ENCODE measurements at places on chromosomes 6 and 20.

DNA sequence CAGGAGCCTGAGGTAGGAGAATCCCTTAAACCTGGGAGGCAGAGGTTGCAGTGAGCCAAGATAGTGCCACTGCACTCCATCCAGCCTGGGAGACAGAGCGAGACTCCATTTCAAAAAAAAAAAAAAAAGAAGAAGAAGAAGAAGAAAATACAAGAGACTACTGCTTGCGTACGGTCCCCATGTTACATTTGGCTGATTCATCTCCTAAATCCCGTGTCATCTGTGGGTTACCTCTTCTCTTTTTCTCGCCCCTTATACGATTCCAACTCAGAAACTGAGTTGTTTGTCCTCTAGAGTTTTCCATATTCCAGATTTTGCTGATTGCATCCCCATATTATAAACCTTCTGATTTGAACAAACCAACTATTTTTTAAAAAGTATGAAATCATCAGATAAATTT is 62.4 kb upstream of the NELFCD start:
- no peak for DNase-seq

- no peak for DNase-seq
Observed at GRCh38 chr20:23488996-23489395, 1.9 kb upstream of the CST8 start.

DNA sequence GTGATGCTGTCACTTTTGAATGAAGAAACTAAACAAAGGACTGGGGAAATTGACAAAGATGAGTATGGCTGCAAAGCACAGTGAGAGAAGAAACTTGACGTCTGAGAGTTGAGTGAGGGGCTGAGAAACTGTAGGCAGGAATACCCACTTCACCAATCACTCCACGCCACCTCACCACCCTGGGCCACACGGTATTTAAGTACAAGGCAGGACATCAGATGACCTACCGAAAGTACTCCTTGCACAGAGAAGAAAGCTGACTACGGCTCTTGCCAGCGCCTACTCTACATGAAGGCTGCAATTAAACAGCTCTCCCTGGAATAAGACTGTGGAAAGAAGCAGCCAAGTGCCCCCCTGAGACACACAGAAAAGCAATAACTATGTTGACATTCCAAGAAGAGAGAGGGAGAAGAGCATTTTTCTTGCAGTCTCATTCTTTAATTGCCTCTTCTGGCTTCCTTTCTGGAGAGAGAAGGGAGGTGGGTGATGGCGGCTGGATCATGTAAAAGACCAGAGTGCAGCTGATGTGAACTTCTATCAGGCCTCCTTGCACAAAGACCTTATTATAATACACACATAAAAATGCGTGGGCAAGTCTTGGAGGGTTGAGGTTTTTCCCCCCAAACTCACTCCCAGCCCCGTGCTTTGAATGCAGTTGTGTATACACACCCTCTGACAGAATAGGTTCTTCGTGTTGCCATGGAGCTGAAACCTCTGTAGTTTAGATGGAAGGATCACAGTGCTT is 44.6 kb downstream of the HIVEP2 start:
- no peak for DNase-seq

- DNase-seq: no peak
Observed at GRCh38 chr6:37451441-37452193, 18.6 kb downstream of the CMTR1 start.

GRCh38 chr6:73612611-73613010 is 41.2 kb downstream of the SLC17A5 start:
- no peak for DNase-seq

GRCh38 chr20:51220293-51220706 is 197.4 kb upstream of the KCNG1 start:
- no peak for DNase-seq

- no peak for DNase-seq
Observed at GRCh38 chr6:169934699-169935347, 183.4 kb downstream of the ERMARD start.

- no peak for DNase-seq
Observed at GRCh38 chr6:20907486-20908071, 373.3 kb downstream of the CDKAL1 start.

DNA sequence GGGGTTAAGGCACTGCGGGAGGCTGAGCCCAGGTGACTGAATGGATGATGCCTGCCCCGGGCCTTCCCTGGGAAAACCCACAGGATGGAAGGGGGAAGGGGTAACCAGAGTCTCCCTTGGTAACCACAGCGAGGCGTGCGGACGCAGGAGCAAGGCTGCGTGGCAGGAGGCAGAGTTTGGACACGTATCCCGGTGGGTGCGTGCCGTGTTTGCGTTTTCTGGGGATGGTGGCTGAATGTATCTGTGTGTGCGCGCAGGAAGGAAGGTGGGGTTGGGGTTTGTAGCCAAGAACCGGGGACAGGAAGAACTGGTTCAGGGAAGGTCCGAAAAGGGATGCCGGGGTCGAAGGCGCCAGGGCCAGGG is 1.8 kb downstream of the MDGA1 start:
- DNase-seq: no peak

DNA sequence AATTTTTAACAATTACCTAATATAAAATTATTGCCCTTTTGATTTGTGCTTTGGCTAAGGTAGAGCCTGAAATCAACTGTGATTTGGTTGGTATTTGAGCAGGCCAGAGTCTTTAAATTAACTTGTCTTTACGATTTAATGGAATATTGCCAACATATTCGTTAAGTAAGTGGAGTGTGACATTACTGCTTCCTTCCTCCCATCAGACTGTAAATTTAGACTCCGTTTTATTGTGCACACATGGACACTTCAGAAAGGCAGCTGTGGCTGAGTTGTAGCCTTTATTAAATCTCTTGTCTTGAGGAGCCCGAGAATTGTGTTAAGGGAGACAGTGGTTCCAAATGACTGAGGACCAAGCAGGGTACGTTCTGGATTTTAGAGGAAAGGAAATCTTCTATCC is 57.4 kb downstream of the CAP2 start:
- DNase-seq: no peak

GRCh38 chr20:34023937-34024722 is 30.4 kb downstream of the RALY start:
- DNase-seq: no peak

DNA sequence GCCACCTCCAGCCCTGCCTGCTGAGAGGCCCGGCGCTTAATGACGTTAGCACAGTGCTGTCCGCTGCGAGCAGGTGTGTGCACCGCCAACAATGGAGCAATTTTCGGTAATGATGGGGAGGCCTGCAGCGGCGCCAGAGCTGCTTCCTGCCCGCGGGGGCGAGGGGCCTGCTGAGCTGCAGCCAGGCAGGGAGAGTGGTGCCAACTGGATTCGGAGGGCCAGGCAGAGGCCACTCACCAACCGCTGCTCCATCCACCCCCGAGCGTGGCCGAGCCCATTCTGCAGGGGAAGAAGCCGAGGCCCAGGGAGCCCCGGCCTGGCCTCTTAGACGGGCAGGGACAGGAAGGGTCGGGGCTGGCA is 9.6 kb downstream of the HRH3 start:
- no peak for DNase-seq

- DNase-seq: no peak
Observed at GRCh38 chr6:130893277-130893676, 66.1 kb downstream of the SMLR1 start.

DNA sequence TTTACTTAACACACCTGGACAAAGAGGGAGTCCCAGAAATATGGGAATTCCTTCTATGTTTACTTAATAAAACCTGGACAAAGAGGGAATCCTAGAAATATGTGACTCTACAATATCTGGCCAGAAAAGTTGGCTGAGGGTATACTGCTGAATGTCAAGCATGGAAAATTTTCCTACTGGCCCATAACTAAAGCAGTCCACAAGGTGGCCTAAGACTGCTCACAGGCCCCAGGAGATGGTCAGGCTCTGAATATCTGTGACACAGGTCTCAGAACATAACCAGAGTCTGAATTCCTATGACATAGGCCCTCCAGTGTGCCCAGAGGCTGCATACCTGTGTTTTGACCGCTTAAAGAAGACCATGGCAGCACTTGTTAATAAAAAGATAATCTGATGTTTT is 578.2 kb upstream of the NRSN1 start:
- DNase-seq: no peak

DNA sequence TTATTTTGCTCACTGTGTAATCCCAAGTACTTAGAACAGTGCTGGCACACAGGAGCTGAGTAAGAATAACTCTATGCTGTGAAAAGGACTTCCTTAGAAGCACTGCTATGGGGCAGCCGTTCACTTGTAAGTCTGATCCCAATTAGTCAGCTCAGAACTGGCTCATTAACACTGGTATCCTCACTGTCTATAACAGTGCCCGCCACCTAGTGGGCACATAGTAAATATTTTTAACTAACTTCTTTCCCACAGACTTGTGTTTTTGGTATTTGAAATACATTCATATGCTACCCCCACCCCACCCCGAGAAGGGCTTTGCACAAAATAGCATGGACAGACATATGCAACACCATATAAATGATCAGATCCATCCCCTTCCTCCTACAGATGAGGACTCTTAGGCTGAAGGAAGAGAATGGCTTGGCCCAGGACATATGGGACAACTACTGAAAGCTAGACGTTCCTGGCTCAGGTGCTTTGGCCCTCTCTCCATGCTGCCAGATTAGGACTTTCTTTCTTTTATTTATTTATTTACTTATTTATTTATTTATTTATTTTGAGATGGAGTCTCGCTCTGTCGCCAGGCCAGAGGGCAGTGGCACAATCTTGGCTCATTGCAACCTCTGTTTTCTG is 47.1 kb downstream of the DST start:
- DNase-seq: no peak

DNA sequence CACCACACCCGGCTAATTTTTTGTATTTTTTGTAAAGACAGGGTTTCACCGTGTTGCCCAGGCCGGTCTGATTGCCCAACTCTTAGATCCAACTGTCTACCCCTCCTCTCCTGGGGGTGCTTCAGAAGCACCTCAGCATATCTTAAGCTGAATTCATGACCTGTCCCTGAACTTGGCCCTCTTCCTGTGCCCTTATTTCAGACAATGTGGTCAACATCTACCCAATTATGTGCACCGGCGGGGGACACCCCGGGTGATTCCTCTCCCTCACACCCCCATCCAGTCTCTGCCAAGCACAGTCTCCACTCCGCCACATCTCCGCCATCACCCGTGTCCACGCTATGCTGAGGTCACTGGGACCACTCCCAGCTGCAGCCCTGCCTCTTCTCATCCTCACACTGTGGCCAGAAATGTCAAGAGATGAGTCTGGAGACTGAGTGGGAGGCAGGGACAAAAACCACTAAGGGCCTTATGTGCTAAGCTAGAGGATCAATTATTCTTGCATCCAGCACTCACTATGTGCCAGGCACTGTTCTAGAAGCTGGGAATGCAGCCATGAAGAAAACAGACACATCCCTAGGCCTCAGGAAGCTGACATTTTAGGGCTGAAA is 111.9 kb downstream of the ARMC2 start:
- no peak for DNase-seq

DNA sequence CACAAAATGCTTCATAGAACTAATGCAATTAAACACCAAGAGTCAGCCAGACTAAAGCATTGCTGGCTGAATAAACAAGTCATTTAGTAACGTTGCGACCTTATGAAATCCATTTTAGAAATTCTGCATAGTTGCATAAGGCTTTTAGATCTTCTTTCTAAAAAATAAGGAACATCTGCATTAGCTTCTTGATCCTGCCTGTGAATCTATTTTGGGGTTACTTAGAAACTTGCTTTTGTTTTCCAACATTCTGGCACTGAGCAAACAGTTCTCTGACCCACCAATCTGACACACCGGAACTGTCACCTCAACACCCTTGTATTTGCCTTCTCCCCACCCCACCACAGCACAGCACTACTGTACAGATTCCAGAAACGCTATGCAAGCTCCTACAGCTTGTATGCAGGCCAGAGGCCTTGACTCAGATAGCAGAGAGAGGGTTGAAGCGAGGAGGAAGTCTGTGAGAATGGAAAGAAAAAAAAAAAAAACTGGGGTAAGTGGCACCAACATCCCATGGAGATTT is 55.0 kb downstream of the KIF13A start:
- no peak for DNase-seq

DNA sequence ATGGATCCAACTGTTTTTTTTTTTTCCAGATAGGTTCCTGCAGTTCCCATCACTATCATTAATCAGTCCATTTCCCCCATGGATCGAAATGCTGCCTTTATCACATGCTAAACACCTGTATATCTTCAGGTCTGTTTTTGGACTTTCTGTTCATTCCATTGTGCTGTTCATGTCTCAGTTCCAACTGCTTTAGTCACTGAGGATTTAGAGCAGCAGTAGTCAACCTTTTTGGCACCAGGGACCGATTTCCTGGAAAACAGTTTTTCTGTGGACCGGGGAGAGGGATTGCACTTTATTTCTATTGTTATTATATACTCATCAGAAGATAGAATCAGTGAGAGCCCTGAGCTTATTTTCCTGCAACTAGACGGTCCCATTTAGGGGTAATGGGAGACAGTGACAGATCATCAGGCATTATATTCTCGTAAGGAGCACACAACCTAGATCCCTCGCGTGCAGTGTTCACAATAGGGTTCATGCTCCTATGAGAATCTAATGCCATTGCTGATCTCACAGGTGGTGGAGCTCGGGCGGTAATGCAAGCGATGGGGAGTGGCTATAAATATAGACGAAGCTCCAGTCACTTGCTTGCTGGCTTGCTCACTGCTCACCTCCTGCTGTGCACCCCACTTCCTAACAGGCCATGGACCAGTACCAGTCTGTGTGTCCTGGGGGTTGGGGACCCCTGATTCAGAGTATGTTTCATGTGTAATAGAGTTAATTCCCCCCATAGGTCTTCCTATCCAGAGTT is 46.0 kb downstream of the CAP2 start:
- DNase-seq: no peak

GRCh38 chr6:156545931-156546330 is 231.2 kb upstream of the ARID1B start:
- DNase-seq: no peak

GRCh38 chr6:45450831-45451230 is 73.1 kb upstream of the SUPT3H start:
- no peak for DNase-seq

DNA sequence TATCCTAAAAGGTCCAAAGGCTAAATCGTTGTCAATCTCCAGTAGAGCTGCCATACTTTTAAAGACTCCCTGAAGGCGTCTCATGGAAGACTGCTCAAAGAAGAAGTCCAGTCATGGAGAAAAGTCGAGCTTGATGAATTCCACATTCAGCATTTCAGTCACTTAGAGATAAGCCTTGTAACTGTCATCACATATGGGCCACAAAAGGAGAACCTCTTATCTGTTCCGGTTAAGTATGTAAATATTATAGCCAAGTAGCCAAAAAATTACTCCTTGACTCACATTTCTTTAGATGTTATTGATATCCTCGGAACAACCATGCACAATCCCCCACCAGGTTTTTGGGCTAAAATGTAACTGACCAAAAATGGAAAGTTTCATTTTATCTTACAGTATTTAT is 9.8 kb upstream of the CNKSR3 start:
- DNase-seq: no peak

DNA sequence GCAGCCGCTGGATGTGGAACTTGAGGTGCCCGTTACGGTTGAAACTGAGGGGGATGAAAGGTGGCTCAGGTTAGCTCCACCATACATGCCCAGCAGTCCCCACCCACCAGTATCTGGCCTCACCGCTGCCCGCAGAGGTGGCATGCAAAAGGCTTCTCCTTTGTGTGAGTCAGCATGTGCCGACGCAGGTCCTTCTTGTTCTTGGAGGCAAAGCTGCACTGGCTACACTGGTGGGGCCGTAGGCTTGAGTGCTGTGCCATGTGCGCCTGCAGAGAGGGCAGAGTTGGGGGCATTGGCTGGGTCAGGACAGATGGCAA is 15.8 kb downstream of the PCIF1 start:
- DNase-seq: no peak

All from D721Med (cell line).